ENCODE measurements at places on chromosomes 4 and X.

DNA sequence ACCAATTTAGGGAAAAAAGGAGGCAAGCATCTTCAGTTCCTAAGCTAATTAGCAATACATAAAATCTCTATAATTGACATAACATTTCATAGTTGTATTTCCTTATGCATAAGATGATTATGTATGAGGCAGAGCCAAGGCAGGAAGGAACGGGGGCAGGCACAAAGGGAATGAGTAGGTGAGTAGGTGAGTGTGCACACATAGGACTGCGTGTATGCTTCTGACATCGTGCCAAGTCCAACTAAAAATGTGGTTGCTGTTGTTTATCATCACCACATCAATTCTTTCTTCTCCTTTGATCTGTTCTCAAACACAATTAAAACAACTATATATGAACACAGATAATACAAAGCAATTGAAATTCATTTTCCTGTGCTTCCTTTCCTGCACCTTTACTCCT, 131.2 kb downstream of the UNC5C start:
- peak; percentile 41 for DNase-seq

DNA sequence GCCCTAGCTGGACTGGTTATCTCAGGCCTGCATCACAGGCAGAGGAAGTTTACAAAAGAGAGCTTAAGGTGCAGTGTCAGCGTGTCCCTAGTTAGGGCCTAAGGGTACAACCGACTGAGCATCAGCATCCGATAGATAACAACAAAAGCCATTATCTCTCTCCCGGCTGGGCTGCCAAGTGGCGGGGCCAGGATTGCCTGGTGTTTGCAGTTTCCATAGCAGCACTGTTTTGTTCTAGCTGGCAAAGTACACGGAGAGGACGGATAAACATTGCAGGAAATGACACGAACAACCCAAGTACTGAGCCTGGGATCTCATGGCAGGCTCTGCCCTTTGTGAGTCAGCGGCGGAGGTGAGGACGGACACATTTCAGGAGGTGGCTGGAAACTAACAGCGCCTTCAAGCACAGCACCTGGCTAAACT, 104.7 kb upstream of the NOCT start:
- peak; percentile 87 for DNase-seq

DNA sequence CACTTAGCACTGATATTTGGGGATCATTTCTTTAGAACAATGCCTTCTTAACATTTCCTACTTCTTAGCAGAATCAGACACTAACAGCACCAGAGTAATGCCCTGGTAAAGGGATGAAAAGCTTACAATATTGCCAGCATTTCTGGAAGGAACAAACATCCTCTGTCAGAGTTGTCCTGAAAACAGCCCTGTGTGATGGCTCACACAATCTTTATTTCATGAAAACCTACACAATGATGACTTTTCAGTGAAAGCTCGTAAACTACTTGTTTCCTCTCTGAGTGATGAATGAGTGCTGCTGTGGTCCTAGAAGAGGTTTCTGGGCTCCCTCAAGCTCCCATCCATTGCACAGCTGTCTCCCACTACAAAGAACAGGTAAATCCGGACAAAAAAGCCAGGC, 52.8 kb downstream of the GPC4 start:
- DNase-seq, result no peak

GRCh38 chrX:154805696-154806091, 409 bp upstream of the MPP1 start:
- DNase-seq, result no peak

DNA sequence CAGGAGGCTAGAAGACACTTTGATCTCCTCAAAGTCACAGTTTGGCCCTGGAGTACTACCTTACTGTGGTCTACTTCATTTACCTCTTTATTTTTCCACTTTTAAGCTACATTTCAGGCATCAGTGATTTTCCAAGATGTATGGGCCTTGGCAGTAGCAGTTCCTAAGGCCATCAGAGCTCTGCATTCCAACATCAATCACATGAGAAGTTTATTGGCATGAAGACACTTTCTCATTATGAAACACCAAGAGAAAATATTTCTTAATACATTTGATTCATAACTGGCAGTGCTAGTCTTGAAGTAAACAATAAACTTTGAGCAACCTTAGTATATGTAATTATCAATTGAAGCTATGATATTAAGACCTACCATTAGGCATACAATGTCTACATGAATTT, 178.1 kb downstream of the IL15 start:
- DNase-seq, result no peak

GRCh38 chrX:123108513-123109427, 75.3 kb upstream of the GRIA3 start:
- no peak for DNase-seq

DNA sequence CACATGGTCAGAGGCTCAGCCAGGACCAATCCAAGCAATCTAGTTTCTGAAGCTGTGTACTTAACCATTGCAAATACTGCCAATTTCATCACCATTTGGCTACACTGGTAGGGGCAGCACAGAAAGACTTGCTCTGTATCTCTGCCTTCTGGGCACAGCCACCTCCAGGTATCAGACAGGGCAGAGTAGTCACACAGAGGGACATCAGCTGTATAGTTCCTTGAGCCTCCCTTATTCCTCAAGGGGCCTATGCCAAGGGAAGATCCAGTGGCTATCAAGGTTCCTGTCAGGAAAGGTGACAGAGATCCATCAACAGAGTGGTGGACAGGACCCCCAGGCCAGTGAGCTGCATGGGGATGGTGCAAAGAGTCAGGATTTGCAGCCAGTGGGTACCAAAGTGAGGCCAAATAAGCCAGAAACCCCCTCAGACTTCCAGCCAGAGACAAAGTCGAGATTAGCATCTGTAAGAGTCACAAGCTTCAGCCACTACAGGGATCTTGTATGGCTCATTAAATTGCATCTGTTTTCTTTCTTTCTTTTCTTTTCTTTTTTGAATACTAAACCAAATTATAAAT, 381.6 kb upstream of the CPEB2 start:
- no peak for DNase-seq

- DNase-seq, result no peak
These were observed 159.4 kb downstream of the OPHN1 start for GRCh38 chrX:68273887-68274286.
